ENCODE measurements at places on chromosomes 13 and 19. TPM values are rescaled to one million over a fixed set of nuclear protein-coding genes. Genes with fewer than 3 reads are reported as not detected.

DNA sequence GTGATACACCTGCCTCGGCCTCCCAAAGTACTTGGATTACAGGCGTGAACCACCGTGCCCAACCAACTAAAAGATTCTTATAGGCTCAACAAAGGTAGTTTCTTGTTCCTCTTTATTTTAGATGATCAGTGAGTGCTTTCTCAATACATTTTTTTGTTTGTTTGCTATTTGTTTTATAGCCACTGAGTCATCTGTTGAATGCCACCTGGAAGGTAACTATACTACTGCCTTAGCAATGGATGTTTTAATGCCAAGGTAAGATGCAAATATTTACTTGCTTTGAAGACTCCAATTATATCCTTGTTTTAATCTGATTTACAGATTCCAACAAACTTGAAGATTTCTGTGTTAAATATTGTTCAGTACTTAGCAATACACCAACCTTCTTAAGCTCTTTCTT lies 2807.4 kb upstream of the PCDH20 start:
- no peak for DNase-seq

CDX2 gene
- not detected for total RNA-seq

NKPD1 gene
- total RNA-seq: 1.2 TPM

DNA sequence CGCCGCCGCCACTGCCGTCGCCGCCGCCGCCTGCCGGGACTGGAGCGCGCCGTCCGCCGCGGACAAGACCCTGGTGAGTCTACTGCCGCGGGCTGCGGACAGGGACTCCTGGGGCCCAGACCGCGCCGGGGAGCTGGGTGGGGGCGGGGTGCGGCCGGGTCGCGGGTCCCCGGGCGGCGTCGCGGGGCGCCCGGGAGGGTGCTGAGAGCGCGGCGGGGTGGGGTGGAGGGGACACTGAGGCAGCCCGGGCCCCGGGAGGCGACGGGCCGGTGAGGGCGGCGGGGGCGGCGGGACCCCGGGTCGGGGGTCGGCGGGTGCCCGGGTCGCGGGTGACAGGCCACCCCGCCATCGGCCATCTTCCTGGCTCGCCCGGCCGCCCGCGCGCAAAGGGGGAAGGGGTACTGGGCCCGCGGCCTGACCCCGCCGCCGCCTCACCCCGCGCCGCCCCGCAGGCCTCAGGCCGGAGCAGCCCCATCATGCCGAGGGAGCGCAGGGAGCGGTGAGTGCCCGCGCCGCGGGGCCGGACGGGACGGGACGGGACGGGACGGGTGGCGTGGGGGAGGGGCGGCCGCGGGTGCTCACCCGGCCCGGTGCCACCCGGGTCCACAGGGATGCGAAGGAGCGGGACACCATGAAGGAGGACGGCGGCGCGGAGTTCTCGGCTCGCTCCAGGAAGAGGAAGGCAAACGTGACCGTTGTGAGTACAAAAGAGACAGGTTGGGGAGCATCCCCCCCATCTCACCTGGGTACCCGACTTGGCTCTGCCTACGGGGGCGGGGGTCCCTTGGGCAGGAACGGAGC lies 489 bp downstream of the CCNE1 start:
- peak; percentile 52 for DNase-seq

DNA sequence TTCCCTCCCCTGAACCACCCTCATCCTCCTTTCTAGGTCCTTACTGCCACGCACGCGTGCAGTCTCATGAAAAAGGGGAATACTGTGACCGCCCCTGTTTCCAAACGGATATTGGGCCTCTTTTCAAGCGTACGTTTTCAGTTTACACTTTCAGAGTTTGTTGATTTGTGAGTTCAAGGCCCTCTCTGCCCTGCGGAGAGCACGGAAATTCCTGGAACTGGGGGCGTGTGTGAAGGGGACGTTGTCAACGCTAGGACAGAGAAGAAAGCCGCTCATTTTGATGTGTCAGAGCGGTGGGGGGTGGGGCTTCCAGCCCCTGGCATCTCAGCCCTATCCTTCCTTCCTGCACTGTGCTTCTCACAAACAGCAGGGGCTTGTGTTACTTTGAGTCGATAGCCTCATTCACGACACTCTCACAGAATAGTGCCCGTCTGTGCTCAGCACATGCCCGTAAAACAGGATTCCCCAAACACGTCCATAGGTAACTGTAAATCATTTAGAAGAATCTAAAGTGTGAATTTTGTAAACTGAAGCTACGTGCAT lies 137.6 kb upstream of the PEG3 start:
- no peak for DNase-seq

DNA sequence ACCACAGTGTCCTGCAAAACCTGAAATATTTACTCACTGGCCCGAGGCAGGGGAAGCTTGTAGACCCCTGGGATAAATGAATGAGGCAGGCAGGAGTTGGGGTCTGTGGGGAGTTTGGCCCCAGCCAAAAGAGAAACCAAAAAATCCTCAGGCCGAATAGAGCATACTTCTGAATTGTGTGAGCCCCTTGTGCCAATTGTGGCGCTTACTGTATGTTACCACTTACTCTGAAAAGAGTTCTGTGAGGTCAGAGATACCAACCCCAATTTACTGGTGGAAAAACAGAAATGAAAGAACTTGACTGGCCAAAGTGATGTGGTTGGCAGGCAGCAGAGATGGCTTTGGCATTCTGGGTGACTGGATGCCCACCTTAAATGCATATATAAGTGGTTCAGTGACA lies 6.9 kb downstream of the CARM1 start:
- no peak for DNase-seq

SPATA13 gene
- 1.7 TPM for total RNA-seq

DNA sequence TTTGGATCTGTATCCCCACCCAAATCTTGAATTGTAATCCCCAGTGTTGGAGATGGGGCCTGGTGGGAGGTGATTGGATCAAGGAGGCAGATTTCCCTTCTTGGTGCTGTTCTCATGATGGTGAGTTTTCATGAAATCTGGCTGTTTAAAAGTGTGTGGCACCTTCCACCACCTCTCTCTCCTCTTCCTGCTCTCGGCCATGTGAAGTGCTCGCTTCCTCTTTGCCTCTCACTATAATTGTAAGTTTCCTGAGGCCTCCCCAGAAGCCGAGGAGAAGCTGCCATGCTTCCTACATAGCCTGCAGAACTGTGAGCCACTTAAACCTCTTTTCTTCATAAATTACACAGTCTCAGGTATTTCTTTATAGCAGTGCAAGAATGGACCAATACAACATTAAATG lies 15.7 kb downstream of the COMMD6 start:
- DNase-seq: no peak

GRCh38 chr13:52010890-52011631 lies at the start of gene ATP7B:
TSS of gene ATP7B (minus strand) at chr13:52011450. CDS start at chr13:52011337, 113 bp downstream.
- DNase-seq: no peak

DNA sequence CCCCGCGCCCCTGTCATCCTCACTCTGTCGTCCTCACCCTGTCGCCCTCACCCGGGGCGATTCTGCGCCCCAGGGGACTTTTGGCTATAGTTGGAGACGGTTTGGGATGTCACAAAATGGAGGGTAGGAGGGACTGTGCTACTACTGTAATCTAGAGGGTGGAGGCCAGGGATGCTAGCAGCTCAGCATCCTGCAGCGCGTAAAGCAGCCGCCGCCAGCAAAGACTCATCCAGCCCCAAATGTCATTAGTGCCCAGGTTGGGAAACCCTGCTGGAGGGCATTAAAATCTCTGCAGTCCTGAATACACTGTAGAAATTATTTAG lies 362 bp downstream of the ZNF557 start:
- no peak for DNase-seq

ANGPTL8 gene
- total RNA-seq: not detected

PIP5K1C gene
- total RNA-seq: 4.4 TPM

GRCh38 chr19:55471266-55471665 lies 5.2 kb upstream of the ZNF628 start:
- no peak for DNase-seq

HTR2A gene
- total RNA-seq: not detected

- no peak for DNase-seq
Observed at GRCh38 chr13:36096461-36097416, 34.4 kb downstream of the DCLK1 start.

Measured in Karpas-422 (cell line).